ENCODE measurements at places on chromosomes 5 and 9. TPM values are rescaled to one million over a fixed set of nuclear protein-coding genes. Genes with fewer than 3 reads are reported as not detected.

Gene ZNF658
- total RNA-seq: 3.1 TPM

Gene PRR7
- 1.00 TPM for total RNA-seq

Gene EPB41L4A
- 30.2 TPM for total RNA-seq

Gene ATP10B
- total RNA-seq: 0.42 TPM

Measured in mesenteric fat pad (tissue), 1 donor.